Hematopoietic multipotent progenitor cell treated with erythropoietin and hydrocortisone succinate and interleukin-3 and kit ligand, for 8 days (in vitro differentiated cells): ENCODE measurements at places on chromosomes 1 and 21.

DNA sequence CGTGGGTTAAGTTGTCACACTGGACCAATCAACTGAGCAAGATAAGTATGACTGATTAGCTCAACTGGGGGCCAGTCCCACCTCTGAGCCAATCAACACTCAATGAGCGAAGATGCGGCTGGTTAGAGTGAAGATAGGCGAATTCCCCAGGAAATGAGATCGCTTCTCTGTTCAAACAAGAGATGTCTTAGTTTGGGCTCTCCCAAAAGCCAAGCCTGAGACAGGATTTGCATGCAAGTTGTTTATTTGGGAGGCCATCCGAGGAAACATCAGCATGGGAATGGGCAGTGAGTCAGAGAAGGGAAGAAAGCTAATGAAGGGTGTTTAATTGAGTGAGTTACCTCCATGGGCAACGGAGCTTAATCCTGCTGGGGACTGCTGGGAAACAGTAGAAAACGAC is 4.9 kb upstream of the GJB5 start:
- no peak for DNase-seq

DNA sequence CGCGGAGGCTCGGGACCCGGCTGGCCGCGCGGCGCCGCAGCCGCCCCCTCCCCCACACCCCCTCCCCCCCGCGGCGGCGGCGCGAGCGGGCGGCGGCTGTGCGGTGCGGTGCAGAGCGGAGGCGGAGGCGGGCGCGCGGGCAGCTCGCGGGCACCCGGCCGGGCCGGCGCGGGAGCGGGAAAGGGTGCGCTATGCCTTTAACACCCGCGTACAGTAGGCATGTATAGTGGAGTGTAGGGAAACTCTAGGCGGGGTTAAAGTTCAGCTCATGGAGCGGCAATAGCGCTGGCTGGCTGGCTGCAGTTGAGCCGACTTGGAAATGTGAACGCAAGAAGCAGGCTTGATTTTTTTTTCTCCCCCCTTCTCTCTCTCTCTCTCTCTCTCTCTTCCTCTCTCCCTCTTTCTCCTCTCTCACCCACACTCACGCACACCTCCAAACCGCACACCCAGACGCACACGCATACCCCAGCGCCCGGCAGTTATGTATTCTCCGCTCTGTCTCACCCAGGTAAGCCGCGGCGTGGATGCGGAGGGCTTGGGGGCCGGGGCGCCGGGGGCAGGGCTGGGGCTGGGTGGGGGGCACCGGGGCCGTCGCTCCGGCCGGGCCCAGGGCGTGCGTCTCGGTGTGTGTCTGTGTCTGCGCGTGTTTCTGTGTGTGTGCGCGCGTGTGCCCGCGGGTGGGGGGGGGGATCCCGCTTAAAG is at the start of gene NFIA:
Gene NFIA (plus strand): TSS at position 251 of the 702 bp plus-strand sequence.
- peak; percentile 80 for DNase-seq

- DNase-seq, result no peak
Measured at GRCh38 chr1:181043025-181043888, 9.5 kb downstream of the MR1 start.

DNA sequence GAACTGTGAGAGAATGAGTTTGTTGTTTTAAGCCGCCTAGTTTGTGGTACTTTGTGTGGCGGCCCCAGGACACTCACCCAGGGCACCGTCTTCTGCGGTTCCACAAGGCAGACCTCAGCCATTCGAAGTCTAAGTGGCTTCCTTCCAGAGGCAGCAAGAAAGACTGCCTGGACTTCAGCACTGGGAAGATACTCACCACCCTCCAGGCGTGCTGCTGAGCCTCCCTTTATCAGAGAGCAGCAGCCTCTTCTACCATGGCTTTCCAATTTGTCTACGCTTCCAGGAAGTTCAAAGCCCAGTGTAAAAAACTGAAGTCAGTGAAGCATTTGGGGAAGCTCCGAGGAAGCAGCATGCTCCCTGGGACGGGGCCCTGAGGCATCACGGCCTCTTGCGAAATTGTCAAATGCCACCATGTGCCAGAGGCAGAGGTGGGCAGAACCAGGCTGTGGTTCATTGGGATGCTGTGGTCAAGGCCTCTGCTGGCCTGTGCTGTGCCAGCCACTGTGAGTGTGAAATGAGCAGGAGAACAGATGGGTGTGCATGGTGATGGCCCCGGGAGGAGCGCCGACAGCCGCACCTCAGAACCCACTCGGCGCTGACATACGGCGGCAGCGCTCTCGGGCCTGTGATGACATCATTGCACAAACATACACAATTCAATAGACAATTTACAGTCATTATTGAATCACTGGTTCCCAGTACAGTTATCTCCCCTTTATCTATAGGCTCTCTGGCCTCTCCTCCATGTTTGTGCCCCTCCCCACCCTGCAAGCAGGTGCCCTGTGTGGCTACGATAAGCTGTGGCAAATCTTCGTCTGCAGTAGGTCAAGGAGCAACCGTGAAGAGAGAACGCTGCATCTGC is 110.4 kb downstream of the PDE9A start:
- DNase-seq, result no peak

GRCh38 chr1:44408632-44409602 is 3.9 kb downstream of the RNF220 start:
- DNase-seq, result peak; percentile 33

- no peak for DNase-seq
Measured at GRCh38 chr1:196007763-196008162, 600.5 kb downstream of the KCNT2 start.

GRCh38 chr21:37855647-37856625 is 60.3 kb downstream of the KCNJ6 start:
- no peak for DNase-seq

GRCh38 chr1:30045304-30046090 is 677.9 kb downstream of the MATN1 start:
- no peak for DNase-seq

DNA sequence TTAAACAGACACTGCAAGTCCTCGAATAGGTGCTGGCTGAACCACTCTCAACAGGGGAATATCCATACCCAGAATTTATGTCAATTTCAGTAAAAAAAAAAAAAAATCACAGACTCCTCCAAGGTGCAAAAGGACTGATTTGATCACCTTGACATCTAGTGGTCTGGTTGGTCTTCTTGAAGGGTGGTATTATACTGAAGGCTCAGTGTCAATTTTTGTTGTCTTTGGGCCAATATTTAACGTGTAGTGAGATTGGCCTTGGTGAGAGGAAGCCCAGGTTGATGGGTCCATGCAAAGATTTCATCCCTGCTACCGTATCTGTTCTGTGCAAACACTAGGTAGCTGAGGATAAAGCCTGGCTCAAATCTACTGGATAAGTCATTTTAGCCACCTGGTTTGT is 4.0 kb upstream of the GBP5 start:
- peak; percentile 19 for DNase-seq

DNA sequence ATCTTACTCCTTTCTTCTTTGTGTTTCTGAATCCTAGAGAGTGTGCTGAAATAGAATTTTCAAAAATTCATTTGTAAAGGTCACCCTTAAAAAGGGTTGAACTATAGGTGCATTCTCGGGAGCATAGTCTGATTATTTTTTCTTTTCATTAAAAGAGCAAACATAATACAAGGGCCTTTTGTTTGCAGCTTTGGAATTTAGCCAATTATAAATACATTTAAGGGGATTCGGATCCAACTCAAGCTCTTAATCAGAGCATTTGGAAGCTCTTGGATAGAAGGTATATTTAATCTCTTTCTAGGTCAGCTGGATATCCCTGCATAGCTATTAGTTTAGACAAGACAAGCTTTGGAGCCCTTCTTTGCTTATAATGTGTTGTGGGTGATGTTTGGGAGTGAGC is 321.7 kb downstream of the HHAT start:
- no peak for DNase-seq

- no peak for DNase-seq
Measured at GRCh38 chr1:221237587-221237986, 358.3 kb downstream of the HLX start.

GRCh38 chr1:47725511-47725991 is 271.6 kb downstream of the TRABD2B start:
- no peak for DNase-seq

GRCh38 chr1:44557778-44558177 is 116.5 kb downstream of the TMEM53 start:
- no peak for DNase-seq

DNA sequence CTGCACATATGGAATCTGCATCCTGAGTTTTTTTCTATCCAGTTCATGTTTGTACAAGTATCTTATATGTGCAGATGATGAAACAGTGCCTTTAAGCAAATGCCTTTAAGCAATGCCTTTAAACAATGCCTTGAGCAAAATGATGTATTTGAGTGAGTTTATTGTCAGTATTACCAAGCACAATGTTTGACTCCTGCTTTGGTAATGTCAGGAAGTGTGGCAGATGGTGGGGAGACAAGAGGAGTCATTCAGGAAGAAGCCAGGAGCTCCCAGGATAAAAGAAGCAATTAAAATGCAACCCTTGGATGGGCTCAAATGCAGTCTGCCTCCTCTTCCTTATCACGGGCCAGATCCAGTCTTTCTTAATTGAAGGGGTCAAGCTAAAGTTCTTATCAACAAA is 108.7 kb upstream of the KCNJ15 start:
- no peak for DNase-seq

GRCh38 chr1:160260406-160261382 is 1.7 kb downstream of the DCAF8 start:
- peak; percentile 29 for DNase-seq

DNA sequence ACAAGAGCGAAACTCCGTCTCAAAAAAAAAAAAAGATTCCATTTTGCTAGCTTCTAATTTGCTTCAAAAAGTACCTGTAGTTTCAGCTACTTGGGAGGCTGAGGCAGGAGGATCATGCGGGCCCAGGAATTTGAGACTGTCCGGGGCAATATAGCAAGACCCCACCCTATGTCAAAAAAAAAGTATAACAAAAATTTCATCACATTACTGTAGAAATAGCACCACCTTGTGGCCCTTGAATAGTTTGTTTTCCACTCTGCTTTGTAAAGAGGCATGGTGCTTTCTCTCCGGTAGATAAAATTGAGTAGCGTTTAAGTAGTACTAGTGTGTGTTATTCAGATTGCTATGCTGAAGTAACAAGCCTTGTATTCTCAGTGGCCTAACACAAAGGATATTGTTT is 18.2 kb upstream of the MSTO1 start:
- peak; percentile 81 for DNase-seq

DNA sequence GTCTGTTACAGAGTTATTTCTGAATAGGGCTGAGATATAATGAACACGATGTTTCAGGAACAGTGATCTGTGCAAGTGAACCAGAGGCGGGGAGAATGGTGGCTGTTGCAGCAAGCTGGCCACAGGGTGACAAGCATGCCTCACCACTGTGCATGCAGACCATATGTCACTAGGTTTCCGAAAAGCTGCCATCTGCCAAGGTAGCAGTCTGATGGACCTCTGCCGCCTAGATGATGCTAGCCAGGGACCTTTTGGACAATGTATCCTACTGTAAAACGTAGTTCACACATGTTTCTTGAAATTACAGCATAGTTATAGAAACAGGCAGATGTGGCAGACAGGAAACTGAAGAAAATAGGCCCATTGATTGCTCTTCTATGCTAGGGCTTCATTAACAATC is 204.2 kb upstream of the RRP15 start:
- no peak for DNase-seq

DNA sequence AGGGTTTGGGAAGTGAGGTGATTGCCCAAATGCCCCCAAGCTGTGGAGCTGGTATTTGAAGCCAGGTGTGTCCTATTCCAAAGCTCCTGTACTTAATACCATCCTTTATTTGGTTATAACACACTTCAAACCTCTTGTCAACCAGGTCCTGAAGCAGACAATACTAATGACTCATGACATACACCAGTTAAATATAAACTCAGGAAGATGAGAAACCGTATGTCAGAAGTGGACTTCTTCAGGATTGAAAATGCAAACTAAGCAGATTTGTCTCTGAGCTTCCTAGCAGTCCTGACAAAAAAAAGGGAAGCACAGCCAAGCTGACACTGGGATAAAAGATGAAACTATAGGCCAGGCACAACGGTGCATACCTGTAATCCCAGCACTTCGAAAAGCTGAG is 70.6 kb downstream of the ALPL start:
- no peak for DNase-seq

- DNase-seq, result no peak
Measured at GRCh38 chr1:30110846-30111245, 612.5 kb downstream of the MATN1 start.

DNA sequence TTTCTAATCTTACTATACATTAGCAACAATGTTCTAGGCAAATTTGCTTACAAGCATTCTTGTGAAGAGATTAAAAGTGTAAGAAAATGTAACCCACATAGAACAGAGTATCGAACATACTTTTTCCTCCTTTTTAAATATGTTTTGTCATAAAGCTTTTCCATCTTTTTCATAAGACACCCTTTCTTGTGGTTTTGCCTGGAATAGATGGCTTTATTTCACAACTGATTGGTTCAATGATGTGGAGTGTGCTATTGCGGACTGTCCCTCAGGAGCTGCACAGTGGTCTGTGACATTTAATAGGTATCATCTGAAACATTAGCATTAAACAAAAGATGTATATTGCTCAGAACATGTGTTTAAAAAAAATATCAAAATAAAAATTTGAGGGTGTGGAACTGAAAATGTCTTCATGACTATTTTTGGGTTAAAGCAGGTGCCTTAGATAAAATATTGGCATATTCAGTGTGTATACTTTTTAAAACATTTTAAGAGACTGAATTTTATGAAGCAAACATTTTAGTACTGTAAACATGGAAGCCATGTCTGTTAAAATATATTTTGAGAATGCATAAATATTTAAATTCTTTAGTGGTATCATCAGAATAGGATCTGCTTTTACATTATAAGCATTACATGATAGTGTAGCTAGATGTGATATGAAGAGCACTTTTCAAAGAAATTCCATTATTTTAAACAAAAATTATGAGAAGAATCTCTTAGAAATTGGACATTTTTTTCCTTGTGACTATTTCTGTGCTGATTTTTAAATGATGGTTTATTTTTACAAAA is 48.3 kb upstream of the C1orf146 start:
- no peak for DNase-seq
